Naive B cell (primary cell): ENCODE measurements at places on chromosomes 13 and 19.

DNA sequence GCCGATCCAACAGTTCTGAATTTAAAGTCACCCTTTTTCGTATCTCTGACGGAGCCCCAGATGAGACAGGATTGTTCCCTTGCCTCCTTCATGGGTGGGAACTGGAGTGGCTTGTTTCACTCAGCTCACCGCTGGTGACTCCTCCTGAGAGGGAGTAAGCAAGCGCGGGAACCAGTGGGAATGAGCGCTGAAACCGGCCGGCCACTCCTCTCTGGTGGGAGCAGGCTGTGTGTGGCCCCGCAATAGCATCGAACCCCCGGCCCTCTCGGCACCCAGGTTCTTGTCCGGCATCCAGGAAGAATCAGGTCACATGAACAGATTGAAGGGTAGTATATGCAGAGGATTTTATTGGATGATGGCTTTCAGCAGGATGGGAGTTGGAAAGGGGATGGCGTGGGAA is 1211.6 kb upstream of the PCDH20 start:
- H3K4me1 ChIP-seq: no peaks in the 10 kb centered on the region
- no peaks in the 10 kb centered on the region for H3K27me3 ChIP-seq
- DNase-seq: no peak
- H3K27ac ChIP-seq: no peak overlapping the region
- H3K4me3 ChIP-seq: no peak overlapping the region

GRCh38 chr13:45073809-45074208 is 46.5 kb upstream of the GTF2F2 start:
- no peak for DNase-seq
- H3K27me3 ChIP-seq: peaks cover 29% of the 10 kb centered on the region
- no peak overlapping the region for H3K4me3 ChIP-seq
- H3K27ac ChIP-seq: no peak overlapping the region

GRCh38 chr13:93338030-93338429 is 111.4 kb downstream of the GPC6 start:
- H3K36me3 ChIP-seq: no peaks in the 10 kb centered on the region
- H3K4me3 ChIP-seq: no peak overlapping the region
- no peak overlapping the region for H3K27ac ChIP-seq
- no peak for DNase-seq
- H3K4me1 ChIP-seq: no peaks in the 10 kb centered on the region

DNA sequence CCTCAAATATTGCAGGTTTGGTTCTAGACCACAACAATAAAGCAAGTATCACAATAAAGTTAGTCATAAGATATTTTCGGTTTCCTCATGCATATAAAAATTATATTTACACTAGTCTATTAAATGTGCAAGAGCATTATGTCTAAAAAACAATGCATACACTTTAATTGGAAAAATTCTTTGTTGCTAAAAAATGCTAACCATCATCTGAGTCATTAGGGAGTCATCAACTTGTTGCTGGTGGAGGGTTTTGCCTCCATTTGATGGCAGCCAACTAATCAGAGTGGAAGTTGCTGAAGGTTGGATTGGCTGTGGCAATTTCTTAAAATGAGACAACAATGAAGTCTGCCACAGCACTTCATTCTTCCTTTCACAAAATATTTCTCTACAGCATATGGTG is 422.3 kb upstream of the GPC6 start:
- no peaks in the 10 kb centered on the region for H3K36me3 ChIP-seq
- no peak for DNase-seq
- no peaks in the 10 kb centered on the region for H3K27me3 ChIP-seq
- no peak overlapping the region for H3K27ac ChIP-seq
- no peak overlapping the region for H3K4me3 ChIP-seq

- no peak overlapping the region for H3K4me3 ChIP-seq
- H3K27me3 ChIP-seq: no peaks in the 10 kb centered on the region
Measured at GRCh38 chr13:66430269-66430668, 799.9 kb downstream of the PCDH9 start.

GRCh38 chr19:16018801-16019551 is 57.3 kb upstream of the TPM4 start:
- H3K27me3 ChIP-seq: no peaks in the 10 kb centered on the region
- no peak overlapping the region for H3K27ac ChIP-seq
- no peak for DNase-seq
- H3K36me3 ChIP-seq: no peaks in the 10 kb centered on the region
- no peak overlapping the region for H3K4me3 ChIP-seq
- H3K4me1 ChIP-seq: no peaks in the 10 kb centered on the region

DNA sequence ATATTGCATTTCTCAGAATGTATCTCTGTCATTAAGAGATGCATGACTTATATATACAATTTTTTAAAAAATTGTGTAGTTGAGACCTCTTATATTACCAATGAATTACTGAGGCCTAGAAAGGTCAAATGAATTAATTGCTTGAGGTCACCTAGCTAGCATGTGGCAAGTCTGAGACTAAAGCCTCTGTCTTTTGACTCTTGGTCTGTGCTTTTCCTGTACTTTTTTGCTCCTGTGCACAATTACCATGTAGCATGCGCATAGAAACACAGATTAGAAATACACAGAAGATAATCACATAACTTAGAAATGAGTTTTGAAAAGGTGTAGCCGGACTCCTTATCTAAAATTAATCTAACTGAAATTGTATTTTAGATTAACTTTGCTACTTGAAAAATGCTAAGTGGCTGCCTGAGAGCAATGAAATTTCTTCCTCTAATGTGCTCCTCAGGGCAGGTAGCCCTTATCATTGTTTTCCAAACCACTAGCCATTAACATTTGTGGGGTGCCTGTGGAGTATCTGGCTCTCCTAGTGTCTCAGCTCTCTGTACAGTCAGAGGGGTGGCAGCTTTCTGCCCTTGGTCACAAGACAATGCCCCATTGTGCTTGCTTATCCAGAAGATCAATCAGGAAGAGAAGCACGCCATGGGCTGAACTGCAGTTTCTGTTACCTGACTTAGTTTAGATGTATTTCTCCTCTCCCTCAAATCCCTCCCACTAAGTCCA is 119.6 kb downstream of the RFC3 start:
- no peaks in the 10 kb centered on the region for H3K36me3 ChIP-seq
- no peaks in the 10 kb centered on the region for H3K27me3 ChIP-seq
- DNase-seq: no peak
- H3K4me1 ChIP-seq: no peaks in the 10 kb centered on the region
- no peak overlapping the region for H3K4me3 ChIP-seq

GRCh38 chr13:46871557-46871956 is 25.3 kb downstream of the HTR2A start:
- no peak overlapping the region for H3K27ac ChIP-seq
- no peak overlapping the region for H3K4me3 ChIP-seq
- DNase-seq: no peak

- no peaks in the 10 kb centered on the region for H3K36me3 ChIP-seq
- peak; percentile 14 for DNase-seq
- H3K27me3 ChIP-seq: peaks cover 30% of the 10 kb centered on the region
- H3K4me3 ChIP-seq: no peak overlapping the region
Measured at GRCh38 chr13:113562085-113562749, 22.3 kb upstream of the TFDP1 start.

DNA sequence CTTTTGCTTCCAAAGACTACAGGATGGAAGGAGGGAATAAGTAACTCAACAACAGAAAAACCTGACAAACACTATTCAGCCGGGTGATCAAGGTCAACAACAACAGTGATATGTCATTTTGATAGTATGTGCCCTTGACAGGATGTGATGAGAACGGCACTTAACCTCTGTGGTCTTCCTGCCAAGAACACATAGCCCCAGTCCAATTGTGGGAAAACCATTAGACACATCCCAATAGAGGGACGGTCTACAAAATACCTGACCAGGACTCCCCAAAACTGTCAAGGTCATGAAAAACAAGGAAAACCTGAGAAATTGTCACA is 43.1 kb upstream of the AMER2 start:
- no peaks in the 10 kb centered on the region for H3K4me1 ChIP-seq
- H3K36me3 ChIP-seq: no peaks in the 10 kb centered on the region
- no peak overlapping the region for H3K4me3 ChIP-seq
- no peak for DNase-seq

DNA sequence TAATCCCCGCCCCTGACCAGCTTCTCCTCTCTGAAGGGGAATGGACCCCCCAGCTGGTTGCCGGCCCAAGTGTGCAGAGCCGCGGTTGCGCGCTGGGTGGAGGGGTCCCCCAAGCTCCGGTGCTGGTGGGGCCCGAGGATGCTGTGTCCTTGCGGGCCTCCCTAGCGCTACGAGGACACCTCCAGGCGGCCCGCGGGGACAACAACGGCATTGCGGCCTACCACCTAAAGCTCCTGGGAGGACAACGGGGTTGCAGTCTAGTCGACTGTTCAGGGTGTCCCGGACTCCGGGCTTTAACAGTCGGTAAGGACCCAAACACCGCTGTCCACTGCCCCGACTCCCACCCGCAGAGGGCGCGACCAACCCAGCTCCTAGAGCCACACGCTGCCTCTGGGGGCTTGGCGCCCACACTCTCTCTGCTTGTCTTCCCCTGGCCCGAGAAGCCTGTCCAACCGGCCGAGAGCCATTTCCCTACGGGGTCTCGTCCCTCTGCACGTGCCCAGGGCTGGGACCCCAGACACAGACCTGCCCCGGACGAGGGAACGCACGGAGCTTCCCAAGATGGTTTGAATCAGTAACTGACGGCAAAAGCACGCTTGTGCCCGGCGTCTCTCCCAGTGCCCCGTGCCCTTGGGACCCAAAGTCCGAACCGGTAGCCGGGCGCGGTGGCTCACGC is 927 bp upstream of the SDHAF1 start:
- DNase-seq: peak; percentile 13
- H3K27ac ChIP-seq: peak overlapping the region; percentile 87
- H3K4me3 ChIP-seq: peak overlapping the region; percentile 83
- no peaks in the 10 kb centered on the region for H3K36me3 ChIP-seq
- peaks cover 34% of the 10 kb centered on the region for H3K4me1 ChIP-seq

- peaks cover 22% of the 10 kb centered on the region for H3K4me1 ChIP-seq
- H3K4me3 ChIP-seq: no peak overlapping the region
- DNase-seq: no peak
- H3K27ac ChIP-seq: no peak overlapping the region
- H3K27me3 ChIP-seq: peaks cover 10% of the 10 kb centered on the region
Measured at GRCh38 chr19:43720936-43721335, 5.1 kb downstream of the IRGC start.

DNA sequence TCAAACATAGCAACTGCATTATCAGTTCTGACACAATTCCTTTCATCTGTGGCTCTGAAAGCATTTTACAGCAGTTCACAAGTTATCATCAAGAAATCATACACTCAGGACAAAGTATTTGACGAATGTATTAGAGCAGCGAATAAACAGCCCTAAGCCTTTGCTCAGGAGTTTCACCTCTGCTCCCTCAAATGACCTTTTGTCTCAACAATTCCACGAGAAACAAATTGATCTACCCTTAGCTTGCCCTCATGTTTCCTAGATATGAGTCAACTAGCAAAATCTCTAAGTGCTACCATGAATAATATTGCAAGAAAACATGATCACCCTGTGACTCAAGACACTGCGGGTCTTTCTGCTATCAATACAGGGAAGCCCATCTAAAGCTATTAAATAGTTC is 396.1 kb downstream of the EFNB2 start:
- no peaks in the 10 kb centered on the region for H3K36me3 ChIP-seq
- no peaks in the 10 kb centered on the region for H3K4me1 ChIP-seq
- no peaks in the 10 kb centered on the region for H3K27me3 ChIP-seq

GRCh38 chr13:45705918-45706317 is 3.8 kb downstream of the CBY2 start:
- H3K27me3 ChIP-seq: peaks cover 11% of the 10 kb centered on the region
- H3K36me3 ChIP-seq: no peaks in the 10 kb centered on the region
- no peaks in the 10 kb centered on the region for H3K4me1 ChIP-seq
- no peak overlapping the region for H3K4me3 ChIP-seq
- no peak overlapping the region for H3K27ac ChIP-seq

DNA sequence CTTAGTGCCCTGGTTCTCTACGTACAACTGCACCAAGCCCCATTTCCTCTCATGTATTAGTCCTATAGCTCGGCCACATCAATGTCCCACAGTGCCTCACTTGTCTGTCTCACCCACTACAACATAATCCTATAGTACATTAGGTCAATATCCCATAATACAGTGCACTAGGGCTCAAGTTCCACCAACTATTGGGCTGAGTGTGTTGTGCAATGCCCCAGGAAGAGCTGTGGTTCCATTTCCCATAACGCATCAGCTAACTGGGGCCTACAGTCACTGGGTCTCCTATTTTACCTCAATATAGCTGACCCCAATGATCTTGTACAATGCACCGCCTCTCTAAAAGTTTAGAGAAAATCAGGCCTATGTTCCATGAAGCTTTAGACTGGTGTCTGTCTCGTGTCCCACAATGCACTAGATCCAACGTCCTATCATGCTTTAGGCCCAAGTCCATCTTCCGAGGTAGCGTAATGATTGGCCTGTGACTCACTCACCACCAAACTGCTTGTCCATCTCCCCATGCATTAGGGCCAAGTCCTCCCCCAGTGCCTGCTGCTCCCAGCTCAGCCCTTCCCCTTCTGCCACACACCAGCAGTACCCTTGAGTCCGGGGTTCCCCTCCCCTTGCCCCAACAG is 21.8 kb downstream of the TSKS start:
- no peaks in the 10 kb centered on the region for H3K27me3 ChIP-seq
- no peaks in the 10 kb centered on the region for H3K36me3 ChIP-seq
- no peak overlapping the region for H3K27ac ChIP-seq
- no peaks in the 10 kb centered on the region for H3K4me1 ChIP-seq

- no peak overlapping the region for H3K27ac ChIP-seq
- no peaks in the 10 kb centered on the region for H3K27me3 ChIP-seq
- no peak for DNase-seq
Measured at GRCh38 chr13:88063741-88064140, 392.6 kb downstream of the SLITRK5 start.

DNA sequence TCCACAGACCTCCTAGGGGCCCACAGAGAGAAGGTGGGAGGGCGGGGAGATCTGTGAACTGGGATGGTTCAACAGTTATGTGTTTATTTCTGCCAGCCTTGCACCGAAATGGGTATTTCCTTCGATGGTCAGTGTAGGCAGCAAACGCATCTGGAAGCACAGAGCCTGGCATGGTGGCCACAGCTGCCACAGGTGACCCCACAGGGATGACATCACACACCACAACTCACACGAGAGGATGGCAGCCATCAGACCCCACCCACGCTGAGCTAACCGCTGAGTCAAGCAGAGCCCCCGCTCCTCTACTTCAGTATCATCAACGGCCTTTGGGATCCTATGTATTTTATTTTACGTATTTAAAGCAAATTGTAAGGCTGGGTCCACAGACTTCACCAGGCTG is 37.4 kb downstream of the NAXD start:
- peak overlapping the region; percentile 21 for H3K27ac ChIP-seq
- no peaks in the 10 kb centered on the region for H3K27me3 ChIP-seq
- peaks cover 7% of the 10 kb centered on the region for H3K36me3 ChIP-seq
- peaks cover 70% of the 10 kb centered on the region for H3K4me1 ChIP-seq
- peak overlapping the region; percentile 77 for H3K4me3 ChIP-seq
